ENCODE measurements at places on chromosomes 16 and 17. TPM values are rescaled to one million over a fixed set of nuclear protein-coding genes. Genes with fewer than 3 reads are reported as not detected.

ARL16 gene
- total RNA-seq = 40.5 TPM

WRAP53 gene
- 23.7 TPM for total RNA-seq

TMEM235 gene
- total RNA-seq = not detected

PDILT gene
- total RNA-seq = not detected

GRIN2A gene
- not detected for total RNA-seq

GLIS2 gene
- 10.1 TPM for total RNA-seq

KRTAP2-1 gene
- total RNA-seq = not detected

CES1 gene
- not detected for total RNA-seq

- DNase-seq = no peak
- H3K27ac ChIP-seq = no peak overlapping the region
- no peaks in the 10 kb centered on the region for H3K4me1 ChIP-seq
- H3K27me3 ChIP-seq = no peaks in the 10 kb centered on the region
Measured at GRCh38 chr16:23380501-23380951, 72.5 kb downstream of the COG7 start.

DNA sequence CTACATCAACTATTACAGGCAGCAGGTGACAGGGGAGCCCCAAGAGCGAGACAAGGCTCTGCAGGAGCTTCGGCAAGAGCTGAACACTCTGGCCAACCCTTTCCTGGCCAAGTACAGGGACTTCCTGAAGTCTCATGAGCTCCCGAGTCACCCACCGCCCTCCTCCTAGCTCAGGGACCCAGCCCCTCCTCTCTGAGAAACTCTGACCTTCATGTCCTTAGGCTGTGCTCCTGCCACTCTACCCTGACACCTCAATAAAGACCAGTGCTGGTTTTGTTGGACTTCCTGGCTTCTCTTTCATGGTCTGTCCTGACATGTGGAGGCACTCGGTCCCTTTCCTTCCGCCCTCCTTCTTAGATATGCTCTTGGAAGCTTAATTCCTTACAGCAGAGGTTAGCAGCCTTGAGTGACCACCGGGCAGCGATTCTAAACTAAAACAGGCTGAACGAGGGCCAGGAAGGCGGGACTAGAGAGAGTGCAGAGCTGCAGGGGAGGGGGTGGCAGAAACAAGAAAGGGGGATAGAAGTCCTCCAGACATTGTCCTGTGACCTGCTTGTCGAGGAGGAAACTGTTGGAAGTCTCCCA is 915 bp downstream of the AHSP start:
- H3K4me3 ChIP-seq = no peak overlapping the region
- H3K27me3 ChIP-seq = peaks cover 23% of the 10 kb centered on the region
- no peaks in the 10 kb centered on the region for H3K36me3 ChIP-seq

GRCh38 chr17:14306596-14306995 is 5.7 kb downstream of the HS3ST3B1 start:
- H3K27me3 ChIP-seq = peaks cover 79% of the 10 kb centered on the region
- DNase-seq = no peak
- H3K4me1 ChIP-seq = peaks cover 6% of the 10 kb centered on the region
- H3K4me3 ChIP-seq = no peak overlapping the region
- no peak overlapping the region for H3K27ac ChIP-seq
- H3K36me3 ChIP-seq = no peaks in the 10 kb centered on the region

DNA sequence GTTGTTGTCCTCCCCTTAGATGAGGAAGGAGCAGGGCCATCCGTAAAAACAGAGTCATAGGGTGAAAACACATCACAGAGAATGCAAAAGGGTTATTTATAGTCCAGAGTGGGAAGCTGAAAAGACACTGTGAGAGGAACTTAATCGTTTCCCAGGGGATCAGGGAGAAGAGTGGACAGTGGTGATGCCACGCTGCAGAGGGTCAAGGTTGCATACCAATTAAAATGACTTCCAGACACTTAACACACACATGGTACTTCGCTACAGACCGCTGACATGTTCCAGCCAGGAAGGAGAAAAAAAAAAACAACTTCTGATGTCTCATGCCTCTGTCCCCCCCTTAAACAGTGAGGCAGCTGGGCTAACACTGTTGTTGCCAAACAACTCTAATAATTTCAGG is 713.8 kb upstream of the RBFOX1 start:
- no peaks in the 10 kb centered on the region for H3K36me3 ChIP-seq
- H3K27ac ChIP-seq = no peak overlapping the region
- no peaks in the 10 kb centered on the region for H3K4me1 ChIP-seq
- no peak for DNase-seq

DNA sequence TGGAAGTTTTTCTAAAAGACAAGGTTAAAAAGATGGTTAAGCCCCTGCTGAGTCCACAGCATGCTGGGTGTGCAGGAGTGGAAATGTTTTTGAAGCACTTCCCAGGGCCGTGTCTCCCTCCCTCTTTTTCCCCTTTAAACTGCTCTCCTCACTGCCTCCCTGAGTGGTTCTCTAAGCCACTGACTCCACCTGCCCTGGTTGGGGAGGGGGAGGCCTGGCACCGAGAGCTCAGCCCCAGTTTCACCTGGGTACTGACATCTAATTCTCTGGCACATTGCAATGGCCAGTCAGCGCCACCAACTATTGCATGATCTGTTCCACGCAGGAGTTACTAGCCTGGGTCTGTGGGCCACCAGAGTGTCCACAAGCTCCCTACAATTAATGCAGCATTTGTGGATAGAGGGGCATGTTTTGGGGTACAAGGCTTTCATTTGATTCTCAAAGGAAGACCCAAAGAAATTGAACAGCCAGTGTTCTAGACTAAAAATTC is 22.7 kb downstream of the MPP3 start:
- no peak for DNase-seq
- peaks cover 2% of the 10 kb centered on the region for H3K36me3 ChIP-seq
- peaks cover 14% of the 10 kb centered on the region for H3K4me1 ChIP-seq
- no peak overlapping the region for H3K4me3 ChIP-seq
- no peak overlapping the region for H3K27ac ChIP-seq
- H3K27me3 ChIP-seq = no peaks in the 10 kb centered on the region

DNA sequence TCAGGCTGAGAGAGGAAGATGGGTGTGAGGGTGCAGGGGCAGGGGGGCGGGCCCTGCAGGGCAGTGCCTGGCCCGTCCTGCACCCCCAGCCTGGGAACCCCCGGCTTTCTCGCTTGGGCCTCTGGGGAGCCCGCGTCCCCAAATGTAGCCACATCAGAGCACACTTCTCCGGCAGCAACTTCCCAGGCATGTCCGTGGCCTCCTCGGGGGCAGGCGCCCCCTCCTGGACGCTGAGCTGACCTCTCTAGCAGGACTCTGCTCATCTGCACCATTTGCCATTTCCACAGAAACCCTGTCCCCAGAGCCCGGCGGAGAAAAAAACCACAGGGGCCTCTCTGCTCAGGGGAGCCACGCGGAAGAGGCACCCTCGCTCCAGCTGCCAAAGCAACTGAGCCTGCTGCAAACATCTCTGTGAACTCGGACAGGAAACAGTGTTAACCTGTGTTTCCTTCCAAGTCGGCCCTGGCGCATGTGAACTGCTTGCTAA is 63.4 kb downstream of the KLHDC4 start:
- no peaks in the 10 kb centered on the region for H3K27me3 ChIP-seq
- peak; percentile 84 for DNase-seq
- H3K4me3 ChIP-seq = no peak overlapping the region
- no peaks in the 10 kb centered on the region for H3K36me3 ChIP-seq

GRCh38 chr17:77356109-77356689 is 215.4 kb downstream of the SEC14L1 start:
- no peaks in the 10 kb centered on the region for H3K36me3 ChIP-seq
- H3K4me3 ChIP-seq = no peak overlapping the region
- no peak for DNase-seq
- H3K27me3 ChIP-seq = no peaks in the 10 kb centered on the region
- H3K27ac ChIP-seq = no peak overlapping the region
- H3K4me1 ChIP-seq = no peaks in the 10 kb centered on the region

DNA sequence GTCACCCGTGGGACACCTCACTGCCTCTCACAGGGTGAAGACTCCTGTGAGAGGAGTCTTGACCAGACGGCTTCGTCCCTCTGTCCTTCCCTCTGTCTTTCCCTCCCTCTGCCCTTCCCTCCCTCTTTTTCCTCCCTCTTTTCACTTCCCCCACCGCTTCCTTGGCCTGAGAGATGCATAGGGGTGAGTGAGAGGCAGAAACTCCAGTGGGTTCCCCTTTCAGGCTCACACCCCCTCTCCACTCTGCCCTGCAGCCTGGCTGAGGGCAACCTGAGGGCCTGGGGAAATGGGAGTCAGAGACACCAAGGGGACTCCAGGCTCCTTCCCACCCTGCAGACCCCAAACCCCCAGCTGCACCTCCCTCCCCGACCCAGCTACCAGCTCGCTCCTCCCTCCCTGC is 14.6 kb upstream of the KRT17 start:
- no peak overlapping the region for H3K4me3 ChIP-seq
- no peaks in the 10 kb centered on the region for H3K27me3 ChIP-seq
- no peak for DNase-seq
- no peaks in the 10 kb centered on the region for H3K4me1 ChIP-seq
- no peak overlapping the region for H3K27ac ChIP-seq

DNA sequence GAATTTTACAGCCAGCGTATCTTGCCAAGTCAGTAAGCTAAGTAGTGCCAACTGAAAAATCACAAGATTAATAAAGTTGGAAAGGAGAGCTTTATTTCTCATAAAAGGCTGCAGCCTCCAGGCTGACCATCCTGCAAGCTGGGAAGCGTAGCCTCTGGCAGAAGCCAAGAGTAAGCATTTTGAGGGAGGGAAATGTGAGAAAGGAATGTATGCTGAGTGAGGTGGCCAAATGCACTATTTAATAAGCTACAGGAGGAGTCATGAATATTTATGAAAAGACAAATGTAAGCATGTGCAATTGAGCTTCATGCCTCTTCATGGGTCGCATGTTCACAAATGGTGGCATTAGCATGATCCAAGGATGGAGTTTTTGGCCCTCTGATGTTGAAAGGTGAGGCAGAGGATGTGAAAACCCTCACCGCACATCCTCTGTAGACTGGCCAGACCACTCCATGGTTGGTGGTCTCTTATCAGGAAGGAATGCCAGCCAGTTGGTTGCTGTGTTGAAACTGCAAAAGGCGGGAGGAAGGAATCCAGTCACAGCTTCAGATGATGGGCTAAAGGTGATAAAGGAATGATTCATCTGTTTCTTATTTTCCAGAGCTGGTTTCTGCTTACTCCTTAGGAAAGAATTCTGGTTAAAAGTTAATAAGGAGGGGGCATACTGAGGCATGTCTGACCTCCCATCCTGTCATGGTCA is 9.2 kb downstream of the KRT33B start:
- no peaks in the 10 kb centered on the region for H3K4me1 ChIP-seq
- H3K27me3 ChIP-seq = no peaks in the 10 kb centered on the region
- H3K27ac ChIP-seq = no peak overlapping the region
- no peak for DNase-seq
- no peaks in the 10 kb centered on the region for H3K36me3 ChIP-seq

- H3K4me3 ChIP-seq = peak overlapping the region; percentile 87
- peak overlapping the region; percentile 63 for H3K27ac ChIP-seq
- H3K36me3 ChIP-seq = peaks cover 9% of the 10 kb centered on the region
- peak; percentile 15 for DNase-seq
- H3K4me1 ChIP-seq = peaks cover 8% of the 10 kb centered on the region
- no peaks in the 10 kb centered on the region for H3K27me3 ChIP-seq
Measured at GRCh38 chr16:50367777-50368409, 895 bp downstream of the BRD7 start.

GRCh38 chr16:17083628-17084027 is 387.1 kb downstream of the XYLT1 start:
- H3K27ac ChIP-seq = no peak overlapping the region
- no peaks in the 10 kb centered on the region for H3K4me1 ChIP-seq
- H3K27me3 ChIP-seq = no peaks in the 10 kb centered on the region
- H3K4me3 ChIP-seq = no peak overlapping the region
- DNase-seq = no peak

DNA sequence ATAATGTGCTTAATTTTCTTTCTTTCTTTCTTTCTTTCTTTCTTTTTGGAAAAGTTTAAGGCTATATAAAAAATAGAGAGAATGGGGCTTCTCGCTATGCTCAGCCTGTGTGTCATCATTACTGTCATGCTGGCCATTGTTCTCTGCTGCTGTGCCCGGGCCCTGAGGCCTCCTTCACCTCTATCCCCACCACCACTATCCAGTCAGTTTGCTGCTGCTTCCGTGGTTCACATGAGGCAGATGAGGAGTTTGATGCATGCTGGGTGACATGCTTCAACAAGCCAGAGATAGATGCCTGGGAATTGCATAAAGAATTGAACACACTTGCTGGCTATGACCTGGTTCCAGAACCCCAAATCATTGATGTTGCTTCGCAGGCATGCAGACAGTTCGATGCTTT is 36.3 kb downstream of the PITPNC1 start:
- H3K27me3 ChIP-seq = no peaks in the 10 kb centered on the region
- H3K4me3 ChIP-seq = no peak overlapping the region
- no peaks in the 10 kb centered on the region for H3K4me1 ChIP-seq
- H3K36me3 ChIP-seq = no peaks in the 10 kb centered on the region
- H3K27ac ChIP-seq = no peak overlapping the region

GRCh38 chr16:82874271-82874670 is 247.5 kb downstream of the CDH13 start:
- no peaks in the 10 kb centered on the region for H3K27me3 ChIP-seq
- H3K36me3 ChIP-seq = no peaks in the 10 kb centered on the region
- no peak overlapping the region for H3K4me3 ChIP-seq
- DNase-seq = no peak

- no peaks in the 10 kb centered on the region for H3K36me3 ChIP-seq
- DNase-seq = no peak
- H3K4me1 ChIP-seq = no peaks in the 10 kb centered on the region
- no peak overlapping the region for H3K27ac ChIP-seq
Measured at GRCh38 chr16:27721531-27722181, 171.7 kb downstream of the KATNIP start.

DNA sequence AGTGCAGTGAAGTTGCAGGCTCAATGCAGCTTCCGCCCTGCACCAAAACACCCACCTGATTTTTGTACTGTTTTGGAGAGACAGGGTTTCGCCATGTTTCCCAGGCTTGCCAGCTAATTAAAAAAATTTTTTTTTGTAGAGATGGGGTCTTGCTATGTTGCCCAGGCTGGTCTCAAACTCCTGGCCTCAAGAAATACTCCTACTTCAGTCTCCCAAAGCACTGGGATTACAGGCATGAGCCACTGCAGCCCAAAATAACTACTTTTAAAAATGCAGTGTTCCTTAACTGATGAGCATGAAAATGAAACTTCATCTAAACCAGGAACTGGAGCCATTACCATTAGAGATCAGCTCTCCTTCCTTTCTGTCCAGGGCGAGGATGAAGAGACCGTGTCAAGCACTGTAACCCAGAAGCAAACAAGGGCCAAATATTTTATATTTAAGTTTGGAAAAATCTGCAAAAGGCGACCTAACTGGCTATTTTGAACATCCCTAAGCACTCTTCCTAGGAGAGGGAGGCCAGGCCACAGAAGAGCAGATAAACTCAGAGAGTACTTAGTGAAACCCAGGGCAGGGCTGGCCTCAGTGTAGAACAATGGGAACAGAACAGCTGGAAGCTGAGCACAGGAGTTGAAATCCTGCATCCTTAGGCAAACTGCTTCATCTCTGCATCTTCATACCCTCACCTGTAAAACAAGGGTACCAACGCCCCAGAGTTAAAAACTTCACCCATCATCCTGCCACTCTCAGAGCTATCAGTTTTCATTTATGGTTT is 24.0 kb downstream of the CREBBP start:
- peaks cover 8% of the 10 kb centered on the region for H3K4me1 ChIP-seq
- no peaks in the 10 kb centered on the region for H3K27me3 ChIP-seq
- no peak for DNase-seq
- no peak overlapping the region for H3K27ac ChIP-seq
